Upper lobe of right lung (tissue), 1 donor: ENCODE measurements at places on chromosomes 7 and 10.
A peak's percentile ranks its signal among the peaks of the same experiment; 100 is the strongest.

- no peak for DNase-seq
These were observed 199.3 kb upstream of the FZD1 start for GRCh38 chr7:91064938-91065337.

DNA sequence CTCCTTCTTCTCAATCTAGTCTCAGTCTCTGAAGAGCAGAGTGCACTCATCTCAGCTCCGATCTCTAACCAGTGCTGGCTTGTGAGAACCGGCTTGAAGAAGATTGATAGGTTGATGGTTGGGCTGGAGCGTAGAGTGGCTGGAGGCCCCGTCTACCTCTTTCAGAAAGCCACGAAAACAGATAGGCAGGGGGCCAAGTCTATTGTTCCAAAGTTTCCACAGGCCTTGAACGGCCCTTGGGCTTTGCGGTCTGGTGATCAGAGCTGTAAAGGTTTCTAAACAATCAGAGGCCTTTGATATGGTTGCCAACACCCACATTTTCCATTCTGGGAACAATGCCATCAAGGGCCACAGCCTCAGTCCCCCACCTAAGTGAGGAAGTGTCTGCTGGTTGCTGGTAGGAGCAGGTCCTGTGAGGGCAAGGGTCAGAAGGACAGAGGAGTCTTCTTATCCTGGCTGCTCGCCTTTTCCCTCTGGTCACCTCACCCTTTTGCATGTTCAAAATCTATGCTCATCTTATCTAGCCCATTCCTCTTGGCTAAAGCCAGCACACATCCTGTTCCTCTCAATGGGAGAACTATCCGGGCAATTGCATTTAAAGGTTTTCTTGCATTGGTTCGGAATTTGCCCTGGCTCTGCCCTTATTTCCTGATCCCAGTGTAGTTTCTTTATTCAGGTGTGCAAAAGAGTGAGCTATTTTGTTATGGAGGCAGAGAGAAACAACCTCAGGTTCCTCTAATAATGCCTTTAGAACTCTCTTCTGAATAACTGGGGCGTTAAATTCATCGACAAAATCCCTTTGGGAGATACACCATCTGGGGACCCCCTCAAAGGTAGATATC lies 70.3 kb upstream of the KMT2E start:
- DNase-seq, result peak; percentile 71

GRCh38 chr10:11958956-11959355 lies 83.7 kb downstream of the UPF2 start:
- no peak for DNase-seq

DNA sequence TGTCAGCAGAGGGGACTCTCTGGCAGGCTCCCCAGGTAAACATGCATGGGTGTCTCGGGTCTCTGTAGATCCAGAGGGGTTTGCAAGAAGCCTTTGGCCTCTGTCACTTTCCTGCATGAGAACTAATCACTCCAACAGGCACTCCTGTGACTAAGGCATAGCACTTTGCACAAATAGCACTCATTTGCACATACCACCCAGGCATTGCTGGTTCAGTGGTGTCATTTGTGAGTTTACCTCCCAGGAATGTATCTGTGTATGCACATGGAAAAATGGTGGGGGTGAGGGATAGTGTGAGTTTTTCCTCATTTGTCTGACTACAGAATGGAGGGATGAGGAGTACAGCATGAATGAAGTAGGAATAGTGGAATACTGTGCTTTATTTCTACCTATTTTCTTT lies 39.5 kb downstream of the CNNM1 start:
- DNase-seq, result no peak

DNA sequence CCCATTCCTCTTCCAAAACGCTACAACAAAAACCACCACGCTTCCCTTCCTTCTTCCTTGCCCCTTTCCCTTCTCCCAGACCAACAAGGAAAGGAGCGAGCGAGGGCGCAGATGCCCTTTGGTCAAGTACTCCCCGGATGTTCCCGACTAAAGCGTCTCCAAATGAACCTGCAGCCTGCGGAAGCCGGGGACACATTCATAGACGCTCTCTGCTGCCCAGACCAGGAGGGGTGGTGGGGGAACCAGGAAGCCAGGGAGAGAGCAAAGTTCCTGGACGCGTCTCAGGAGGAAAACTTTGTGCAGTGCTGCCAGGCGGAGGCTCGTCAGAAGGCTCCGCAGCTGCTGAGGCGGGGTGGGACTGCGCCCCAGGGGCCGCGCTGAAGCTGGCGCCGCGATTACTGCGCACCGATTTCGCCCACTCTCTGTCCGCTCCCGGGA lies 754 bp downstream of the SEMA3D start:
- DNase-seq, result peak; percentile 62

- DNase-seq, result no peak
These were observed 145.2 kb upstream of the BMPER start for GRCh38 chr7:33760146-33760545.

GRCh38 chr7:919924-920341 lies 34.5 kb downstream of the ADAP1 start:
- DNase-seq, result peak; percentile 39

DNA sequence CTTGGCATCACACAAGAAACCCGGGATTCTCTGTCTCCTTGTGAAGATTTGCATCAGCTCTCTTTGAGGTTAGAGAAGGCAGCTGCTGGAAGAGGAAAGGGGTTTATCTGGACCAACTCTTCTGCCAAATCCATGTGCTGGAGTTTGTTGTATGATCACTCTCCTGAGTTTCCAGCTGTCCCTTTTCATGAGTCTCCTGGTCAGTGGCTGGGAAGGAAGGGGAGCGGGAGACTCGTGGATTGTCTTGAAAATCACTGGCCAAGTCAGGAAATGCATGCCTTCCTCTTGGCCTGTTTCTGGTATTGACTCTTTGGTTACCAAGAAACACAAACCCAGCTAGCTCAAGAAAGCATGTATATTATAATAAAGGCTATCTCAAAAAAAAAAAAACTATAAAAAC lies 38.8 kb downstream of the TACR2 start:
- DNase-seq, result no peak
